ENCODE measurements at places on chromosomes 6 and 20.
A peak's percentile ranks its signal among the peaks of the same experiment; 100 is the strongest.

DNA sequence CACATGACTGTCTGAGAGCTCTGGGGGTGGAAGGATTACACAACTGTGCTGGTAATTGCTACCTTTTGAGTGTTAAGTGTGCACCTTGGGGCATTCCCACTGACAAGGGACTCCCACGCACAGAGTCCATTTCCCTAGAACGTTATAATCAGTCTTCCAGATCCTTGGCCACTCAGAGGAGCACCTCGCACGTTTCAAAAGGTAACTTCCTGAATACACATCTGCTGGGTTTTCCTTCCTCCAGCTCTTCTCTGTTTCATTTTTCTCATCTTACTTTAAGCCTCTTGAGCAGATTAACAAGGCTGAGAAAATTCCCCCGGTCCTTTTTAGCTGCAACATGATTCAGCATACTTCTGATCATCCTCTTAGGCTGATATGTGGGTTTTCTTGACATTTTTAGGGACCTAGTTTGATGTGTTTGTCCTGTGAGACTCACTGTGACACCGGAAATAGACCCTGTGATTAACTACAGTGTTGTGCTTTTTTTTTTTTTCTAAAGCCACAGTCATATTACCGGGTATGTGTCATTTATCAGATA is 98.4 kb upstream of the DUSP22 start:
- no peak for DNase-seq

GRCh38 chr6:168905451-168906090 is 348.1 kb downstream of the THBS2 start:
- no peak for DNase-seq

DNA sequence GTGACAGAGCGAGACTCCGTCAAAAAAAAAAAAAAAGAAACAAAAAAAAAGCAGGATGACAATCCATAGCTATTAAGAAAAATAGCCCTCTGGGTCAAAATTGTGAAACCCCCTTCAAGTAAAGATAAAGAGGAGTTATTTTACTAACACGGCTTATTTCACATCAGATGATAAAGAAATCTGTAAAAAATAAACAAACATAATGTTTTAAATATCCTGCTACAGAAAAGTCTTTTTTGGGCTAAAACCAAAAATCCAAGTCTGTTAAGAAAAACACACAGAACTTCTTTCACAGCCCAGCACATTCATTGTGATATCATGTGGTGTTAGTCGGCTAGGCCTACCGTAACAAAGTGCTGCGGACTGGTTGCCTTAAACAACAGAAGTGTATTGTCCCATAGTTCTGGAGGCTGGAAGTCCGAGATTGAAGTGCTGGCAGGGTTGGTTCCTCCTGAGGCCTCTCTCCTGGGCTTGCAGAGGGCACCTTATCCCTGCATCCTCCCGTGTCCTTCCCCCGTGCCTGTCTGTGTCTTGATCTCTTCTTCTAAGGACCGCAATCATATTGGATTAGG is 239.2 kb upstream of the TAB2 start:
- no peak for DNase-seq

GRCh38 chr6:68235326-68235784 is 399.7 kb upstream of the ADGRB3 start:
- DNase-seq = no peak

DNA sequence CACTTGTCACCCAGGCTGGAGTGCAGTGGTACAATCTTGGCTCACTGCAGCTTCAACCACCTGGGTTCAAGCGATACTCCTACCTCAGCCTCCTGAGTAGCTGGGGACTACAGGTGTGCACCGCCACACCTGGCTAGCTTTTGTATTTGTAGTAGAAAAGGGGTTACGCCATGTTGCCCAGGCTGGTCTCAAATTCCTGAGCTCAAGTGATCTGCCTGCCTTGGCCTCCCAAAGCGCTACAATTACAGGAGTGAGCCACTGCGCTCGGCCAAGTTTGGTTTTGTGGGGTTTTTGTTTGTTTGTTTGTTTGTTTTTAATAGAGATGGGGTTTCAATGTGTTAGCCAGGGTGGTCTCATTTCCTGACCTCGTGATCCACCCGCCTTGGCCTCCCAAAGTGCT is 12.3 kb downstream of the LOC128125822 start:
- no peak for DNase-seq

DNA sequence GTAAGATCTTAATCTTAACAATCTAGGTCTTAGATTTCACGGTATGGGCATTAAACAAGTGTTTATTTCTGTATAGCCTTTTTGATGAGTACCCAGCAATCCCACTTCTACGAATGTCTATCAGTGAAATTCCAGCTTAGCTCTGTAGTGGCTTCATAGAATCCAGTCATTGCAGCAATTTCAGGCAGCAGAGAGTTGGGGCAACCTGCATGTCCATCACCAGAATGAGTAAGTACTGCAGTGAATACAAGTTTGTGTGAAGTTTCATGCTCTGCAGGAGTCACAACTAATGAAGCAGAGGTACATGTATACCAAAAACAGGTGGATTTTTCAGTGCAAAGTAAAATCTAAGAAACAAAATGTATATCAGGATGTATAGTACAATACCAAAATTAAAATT is 151.7 kb downstream of the OR2B2 start:
- no peak for DNase-seq

- no peak for DNase-seq
Observed at GRCh38 chr6:40551966-40552505, 35.1 kb downstream of the LRFN2 start.

DNA sequence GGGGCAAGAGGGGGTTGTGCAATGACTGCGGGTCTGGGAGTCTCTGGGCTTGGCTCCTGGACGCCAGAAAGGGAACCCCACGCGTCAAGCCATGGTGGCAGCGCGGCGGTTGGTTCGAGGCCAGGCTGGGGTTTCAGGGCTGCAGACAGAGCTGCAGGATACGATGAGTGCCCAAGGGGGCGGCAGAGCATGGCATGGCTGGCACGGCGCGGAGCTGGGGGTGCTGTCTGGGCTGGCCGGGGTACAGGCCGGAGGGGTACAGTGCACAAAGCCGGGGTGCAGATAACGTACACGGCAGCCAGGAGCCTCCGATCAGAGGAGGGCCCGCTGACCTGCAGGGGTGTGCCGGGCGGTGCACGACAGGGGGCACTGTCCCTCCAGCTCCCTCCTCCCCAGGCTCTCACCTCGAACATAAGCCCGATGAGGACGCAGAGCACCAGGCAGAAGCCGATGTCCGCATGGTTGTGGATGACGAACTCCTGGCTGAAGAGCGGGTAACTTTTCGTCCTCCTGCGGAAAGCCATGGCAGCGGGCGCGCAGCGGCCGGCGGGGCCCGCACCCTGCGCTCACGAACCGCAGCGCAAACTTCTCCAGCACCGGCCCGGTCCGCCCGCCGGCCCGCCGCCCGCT is 353 bp downstream of the TRAM2 start:
- DNase-seq = peak; percentile 96

GRCh38 chr6:27767851-27768250 is 144.3 kb downstream of the OR2B2 start:
- no peak for DNase-seq

- peak; percentile 78 for DNase-seq
Observed at GRCh38 chr20:20594171-20594530, 118.3 kb downstream of the RALGAPA2 start.

DNA sequence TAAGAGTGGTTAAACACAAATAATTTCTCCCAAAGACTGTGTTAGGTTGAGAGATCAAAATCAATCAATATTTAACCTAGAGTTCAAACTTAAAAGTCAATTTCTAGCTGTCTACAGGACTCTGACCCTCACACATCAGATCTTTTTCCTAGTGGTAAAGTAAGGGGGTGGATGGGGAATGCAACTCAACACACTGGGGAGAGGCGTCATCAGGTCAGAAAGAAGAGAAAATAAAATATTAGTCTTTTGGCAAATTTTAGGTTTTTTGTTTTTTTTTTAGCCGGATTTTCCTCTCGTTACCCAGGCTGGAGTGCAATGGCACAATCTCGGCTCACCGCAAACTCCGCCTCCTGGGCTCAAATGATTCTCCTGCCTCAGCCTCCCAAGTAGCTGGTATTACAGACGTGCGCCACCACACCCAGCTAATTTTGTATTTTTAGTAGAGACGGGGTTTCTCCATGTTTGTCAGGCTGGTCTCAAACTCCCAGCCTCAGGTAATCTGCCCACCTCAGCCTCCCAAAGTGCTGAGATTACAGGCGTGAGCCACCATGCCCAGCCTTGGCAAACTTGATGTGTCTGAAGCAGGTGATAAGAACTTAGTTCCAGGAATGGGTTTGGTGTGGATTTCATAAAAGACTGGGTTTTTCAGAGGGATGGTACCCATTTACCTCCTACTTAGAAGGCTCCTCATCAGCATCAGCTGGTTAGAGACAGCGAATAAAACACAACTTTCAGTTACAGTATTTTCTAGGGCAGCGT is 65.9 kb downstream of the MKKS start:
- no peak for DNase-seq

DNA sequence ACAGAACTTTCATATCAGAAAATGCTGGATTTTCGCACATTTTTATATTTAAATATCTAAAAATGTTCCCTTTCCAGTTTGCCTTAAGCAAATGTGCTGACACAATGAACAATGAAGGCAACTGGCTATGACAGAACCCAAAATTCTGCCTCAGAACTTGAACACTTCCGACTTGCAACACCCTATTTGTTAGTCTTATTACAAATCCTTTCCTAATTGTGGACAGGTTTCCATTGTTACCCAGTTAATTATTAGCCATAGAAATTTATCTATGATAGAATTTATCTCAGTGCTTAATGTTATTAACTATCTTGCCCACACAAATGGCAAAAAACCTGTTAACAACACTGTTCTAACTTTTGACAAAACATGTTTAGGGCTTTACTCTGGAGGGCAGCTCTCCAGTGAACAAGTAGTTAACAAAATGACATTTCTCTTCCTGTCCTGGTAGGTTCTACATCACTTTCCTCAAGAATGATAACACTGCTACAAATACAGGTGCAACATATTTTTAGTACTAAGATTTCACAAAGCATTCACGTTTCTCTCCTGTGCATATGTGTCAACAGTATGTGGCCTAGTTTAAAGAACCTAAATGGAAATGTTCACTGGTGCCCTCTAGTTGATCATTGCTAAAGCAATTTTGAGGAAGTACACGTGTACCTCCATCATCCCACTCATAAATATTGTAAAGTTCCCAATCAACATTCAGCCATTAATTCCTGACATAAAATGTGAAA is 58.4 kb downstream of the HIVEP2 start:
- DNase-seq = peak; percentile 10

DNA sequence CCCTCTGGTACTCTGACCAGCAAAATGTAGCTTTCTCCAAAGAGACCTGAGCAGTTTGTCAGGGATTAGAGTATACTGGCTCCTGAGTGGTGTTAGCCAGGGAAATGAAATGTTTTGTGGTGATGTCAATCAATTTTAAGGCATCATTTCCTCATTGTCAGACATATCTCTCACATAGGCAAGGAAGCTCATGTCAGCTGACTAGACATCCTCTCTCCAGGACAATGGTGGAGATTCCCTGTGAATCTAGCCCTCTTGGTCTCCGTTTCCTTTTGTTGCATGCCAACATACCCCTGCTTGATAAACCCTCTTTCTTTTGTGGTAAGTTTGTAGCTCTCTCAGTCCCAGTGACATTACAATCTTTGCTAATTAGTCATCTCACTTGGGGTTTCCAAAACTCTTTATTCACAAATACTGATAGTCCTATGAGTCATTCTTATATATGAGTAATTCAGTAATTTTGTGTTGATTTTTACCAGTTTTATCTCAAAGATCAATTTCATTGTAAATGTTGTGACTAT is 135.6 kb upstream of the PTPRK start:
- DNase-seq = no peak

- peak; percentile 46 for DNase-seq
Observed at GRCh38 chr20:49356676-49357075, 78.8 kb upstream of the ZNFX1 start.

DNA sequence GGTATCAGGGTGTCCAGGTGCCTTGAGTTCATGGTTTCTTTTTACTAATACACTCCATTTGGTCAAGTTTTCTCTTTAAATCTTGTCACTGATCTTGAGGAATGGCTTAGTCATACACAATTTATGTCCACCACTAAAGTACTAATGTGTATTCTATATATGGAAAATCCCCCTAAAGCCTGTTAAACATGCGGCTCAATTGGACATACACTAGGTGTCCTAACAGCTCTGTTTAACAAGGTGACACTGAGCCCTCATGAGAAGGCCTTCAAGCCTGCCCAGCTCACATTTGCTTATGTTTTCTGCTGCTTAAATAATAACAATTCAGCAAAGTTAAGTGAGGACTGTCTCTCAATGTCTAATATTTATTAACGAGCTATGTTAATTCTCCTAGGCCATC is 31.5 kb downstream of the PDE7B start:
- DNase-seq = no peak

DNA sequence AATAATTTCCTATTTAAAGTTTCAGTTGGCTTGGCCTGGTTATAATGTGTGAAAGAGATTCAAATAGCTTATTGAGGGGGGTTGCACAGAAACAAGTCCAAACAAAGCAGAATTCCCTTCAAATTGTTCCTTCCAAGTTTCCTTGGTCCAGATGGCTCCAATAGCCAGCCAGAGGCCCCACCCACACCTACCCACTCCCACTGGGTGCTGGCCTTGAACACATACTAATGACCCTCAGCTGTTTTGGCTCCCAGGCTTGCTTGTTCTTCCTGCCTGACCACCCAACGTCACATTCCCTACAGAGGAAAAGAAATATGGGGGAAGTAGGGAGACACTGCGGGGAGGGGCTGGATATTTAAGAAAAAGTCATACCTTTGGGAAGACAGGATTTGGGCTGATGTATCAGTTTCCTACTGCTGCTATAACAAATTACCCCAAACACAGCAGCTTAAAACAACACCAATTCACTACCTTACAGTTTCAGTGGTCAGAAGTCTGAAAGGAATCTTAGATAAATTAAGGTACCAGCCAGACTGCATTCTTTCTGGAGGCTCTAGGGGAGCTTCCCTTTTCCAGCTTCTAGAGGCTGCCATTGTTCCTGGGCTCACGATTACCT is 95.7 kb downstream of the COL21A1 start:
- no peak for DNase-seq

- no peak for DNase-seq
Observed at GRCh38 chr6:13384966-13385365, 56.6 kb upstream of the TBC1D7 start.

DNA sequence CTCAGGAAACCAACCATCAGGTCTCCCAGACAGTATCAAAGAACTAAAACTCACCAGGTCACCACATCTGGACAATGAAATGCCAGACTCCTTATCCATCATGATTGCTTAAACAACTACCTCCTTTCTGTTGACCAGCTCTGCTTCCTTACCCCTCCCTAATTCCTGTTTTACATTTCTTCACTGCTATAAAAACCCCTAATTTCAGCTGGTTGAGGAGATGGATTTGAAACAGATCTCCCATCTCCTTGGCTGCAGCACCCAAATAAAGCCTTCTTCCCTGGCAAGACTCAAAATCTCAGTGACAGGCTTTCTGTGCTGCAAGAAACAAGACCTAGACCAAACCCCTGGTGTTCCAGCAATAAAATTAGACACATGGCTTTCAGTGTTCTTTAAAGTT is 40.3 kb downstream of the MYLK4 start:
- DNase-seq = no peak

GRCh38 chr20:13638162-13638495 is 603 bp downstream of the TASP1 start:
- peak; percentile 79 for DNase-seq

GRCh38 chr6:85050149-85050548 is 285.8 kb upstream of the TBX18 start:
- no peak for DNase-seq

All from NCI-H510A treated with DMSO at 0.1 percent for 48 hours (cell line).